ENCODE measurements at places on chromosomes 5 and 9.

- DNase-seq = no peak
These were observed 170.0 kb downstream of the MCTP1 start for GRCh38 chr5:95114902-95115301.

- no peak for DNase-seq
These were observed 168.0 kb downstream of the PRDM9 start for GRCh38 chr5:23675456-23675855.

DNA sequence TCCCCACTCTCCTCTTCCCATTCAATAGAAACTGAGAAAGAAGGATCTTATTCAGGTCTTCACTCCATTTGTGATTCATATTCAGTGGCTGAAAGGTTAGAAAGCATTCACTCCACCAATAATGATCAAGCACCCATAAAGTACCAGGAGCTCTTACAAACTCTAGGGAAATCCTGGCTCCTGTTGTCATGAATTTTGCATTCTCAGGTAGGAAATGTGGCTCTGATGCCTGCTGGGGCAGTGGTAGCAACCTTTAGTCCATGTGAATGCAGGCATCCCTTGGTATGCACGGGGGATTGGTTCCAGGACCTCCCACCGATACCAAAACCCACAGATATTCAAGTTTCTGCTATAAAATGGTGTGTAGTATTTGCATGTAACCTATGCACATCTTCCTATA lies 3.6 kb upstream of the RORB start:
- DNase-seq = no peak

DNA sequence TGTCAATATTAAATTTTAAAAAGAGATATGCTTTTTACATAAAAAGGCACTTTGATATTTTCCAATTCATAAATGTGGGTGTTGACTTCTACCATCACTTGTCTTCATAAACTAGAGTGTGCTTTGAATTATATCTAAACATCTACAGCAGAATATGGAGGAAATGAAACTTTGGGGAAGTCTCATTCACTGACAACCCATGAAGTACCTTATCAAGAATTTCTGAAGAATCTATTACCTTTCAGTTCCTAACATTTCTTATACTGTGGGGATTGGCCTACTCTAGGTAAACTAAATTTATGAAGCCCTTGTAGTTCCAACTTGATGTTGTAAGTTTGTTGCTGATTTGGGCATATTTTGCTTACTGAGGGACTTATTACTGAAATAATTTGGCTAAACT lies 81.9 kb downstream of the EMB start:
- DNase-seq = no peak

DNA sequence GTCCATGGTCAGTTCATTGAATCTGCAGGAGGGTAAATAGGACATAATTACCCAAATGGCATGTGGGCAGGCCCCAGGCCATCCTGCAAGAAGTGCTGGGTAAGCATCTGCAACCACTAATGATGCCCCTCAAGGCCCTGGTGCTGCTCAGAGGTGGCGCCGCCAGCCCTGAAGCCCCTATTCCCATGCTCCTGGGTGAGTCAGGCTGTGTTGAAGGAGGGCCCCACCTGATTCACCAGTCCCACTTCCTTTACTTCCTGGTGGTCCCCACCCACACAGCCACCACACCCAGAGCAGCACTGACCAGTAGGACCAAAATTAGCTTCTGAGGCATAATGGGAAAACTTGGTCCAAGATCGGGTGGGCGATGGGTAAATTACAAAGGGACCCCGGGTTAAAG lies 120.4 kb upstream of the SPRY4 start:
- DNase-seq = no peak

- DNase-seq = no peak
These were observed 505 bp downstream of the RPS14 start for GRCh38 chr5:150448952-150449516.

DNA sequence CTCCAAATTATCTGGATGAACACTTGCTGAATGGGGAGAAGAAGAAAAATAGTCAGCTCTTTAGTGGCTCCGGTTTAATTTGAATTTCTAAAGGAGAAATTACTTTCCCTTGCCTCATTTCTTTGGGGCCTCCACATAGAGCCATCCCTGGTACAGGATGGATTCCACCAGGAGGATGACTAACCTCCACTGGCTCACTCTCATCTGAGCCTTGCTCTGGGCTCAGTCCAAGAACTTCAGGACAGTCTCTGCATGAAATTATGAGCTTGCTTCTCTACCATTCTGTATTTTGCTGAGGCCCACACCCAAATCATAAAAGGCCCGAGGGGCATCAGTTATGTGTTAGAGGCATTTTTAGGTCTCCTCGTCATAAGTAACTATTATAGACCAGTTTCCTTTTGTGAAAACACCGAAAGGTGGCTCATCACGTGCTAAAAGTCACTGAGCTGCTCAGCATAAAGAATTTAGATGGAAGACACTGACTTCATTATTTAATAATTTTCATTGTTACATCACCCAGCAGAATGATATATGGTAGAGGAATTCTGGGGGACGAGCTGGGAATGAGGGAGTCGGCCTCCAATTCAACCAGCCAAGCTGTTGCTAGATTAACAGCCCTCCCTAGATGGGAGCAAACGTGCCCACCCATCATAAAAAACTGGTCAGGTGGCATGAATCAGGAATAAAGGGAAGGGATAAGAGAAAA lies 222.1 kb downstream of the TARS1 start:
- no peak for DNase-seq

DNA sequence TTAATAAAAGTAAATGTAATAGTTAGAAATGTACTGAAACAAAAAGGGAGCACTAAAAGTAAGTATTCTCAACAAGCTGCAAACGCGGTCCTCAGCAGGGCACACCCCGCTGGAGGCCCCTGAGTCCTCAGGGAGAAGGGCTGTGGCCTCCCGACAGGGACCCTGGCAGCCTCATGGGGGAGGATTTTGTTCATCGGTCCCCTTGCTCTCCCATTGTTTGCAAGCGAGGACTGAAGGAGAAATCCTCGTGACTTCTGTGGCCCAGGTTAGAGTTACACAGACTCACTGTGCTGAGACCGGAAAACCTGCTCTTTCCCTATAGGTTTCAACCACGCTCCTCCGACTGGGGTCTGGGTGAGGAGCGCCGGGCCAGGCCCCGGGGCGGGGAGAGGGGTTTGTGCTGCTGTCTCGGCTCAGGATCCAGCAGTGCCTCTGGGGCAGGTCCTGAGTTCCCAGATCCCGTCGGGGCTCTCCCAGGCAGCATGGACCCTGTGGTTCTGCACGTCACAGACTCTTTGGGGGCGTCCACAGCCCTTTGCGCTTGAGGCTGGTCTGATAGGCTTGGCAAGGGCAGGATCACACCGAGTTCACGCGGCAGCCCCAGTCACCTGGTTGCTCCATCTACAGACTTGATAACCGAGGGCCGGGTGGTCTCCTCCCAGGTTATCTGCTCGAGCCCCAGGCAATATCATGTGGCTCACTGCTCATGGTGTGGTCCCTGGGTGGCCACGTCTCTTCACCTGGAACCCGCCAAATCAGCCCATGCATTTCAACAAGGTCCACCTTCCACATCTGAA lies 38.8 kb downstream of the MRPL36 start:
- DNase-seq = no peak

DNA sequence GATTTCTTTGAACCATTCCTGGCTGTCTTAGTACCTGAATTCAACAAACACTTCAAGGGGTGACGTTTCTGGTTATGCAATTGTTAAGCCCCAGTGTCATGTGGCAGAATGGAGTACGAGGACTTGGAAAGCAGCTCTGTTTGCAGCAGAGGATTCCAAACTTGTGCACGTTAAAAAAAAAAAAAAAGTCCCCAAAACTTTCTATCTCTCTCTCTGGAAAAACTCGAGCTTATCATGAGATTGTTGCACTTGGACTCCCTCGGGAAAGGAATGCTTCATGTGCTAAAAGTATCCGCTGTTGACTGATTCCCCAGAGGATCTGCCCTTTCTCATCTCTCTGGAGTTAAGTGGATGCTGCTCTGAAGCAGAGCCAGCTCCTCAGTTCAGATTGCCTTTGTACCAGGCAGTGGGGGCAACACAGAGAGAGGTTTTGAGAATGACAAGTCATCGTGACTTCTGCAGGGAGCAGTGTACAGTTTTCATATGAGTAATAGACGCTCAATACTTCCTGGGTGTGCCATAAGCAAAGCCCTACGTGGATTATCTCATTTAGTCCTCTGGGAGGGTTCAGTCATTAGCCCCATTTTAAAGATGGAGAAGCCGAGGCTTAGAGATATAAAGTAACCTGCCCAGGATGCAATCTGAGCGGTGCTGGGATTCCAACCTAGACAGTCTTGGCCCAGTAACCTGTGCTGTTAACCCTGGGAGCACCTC lies 28.1 kb downstream of the TMOD1 start:
- DNase-seq = no peak

- no peak for DNase-seq
These were observed 115.2 kb downstream of the LHFPL2 start for GRCh38 chr5:78533356-78533755.

DNA sequence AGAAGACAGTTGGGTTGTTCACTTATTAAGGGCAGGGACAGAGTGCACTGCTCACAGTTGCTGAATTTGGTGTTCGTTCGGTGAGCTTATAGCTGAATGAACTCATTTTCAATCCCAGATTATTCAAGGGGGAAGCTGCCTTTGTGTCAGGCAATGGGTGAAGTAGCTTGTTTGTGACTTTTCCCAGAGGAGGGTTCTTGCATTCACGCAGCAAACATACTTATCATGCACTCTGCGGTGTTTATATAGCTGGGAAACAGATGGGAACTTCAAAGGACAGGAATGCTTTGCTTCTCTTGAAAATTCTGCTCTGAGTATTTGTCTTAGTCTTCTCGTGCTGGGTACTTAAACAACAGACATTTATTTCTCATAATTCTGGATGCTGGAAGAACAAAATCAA lies 64.7 kb upstream of the ABCA1 start:
- no peak for DNase-seq

GRCh38 chr5:145044970-145045369 lies 790.2 kb downstream of the PRELID2 start:
- no peak for DNase-seq

GRCh38 chr5:62257020-62257367 lies 49.0 kb upstream of the KIF2A start:
- DNase-seq = no peak

- peak; percentile 73 for DNase-seq
These were observed 102.8 kb upstream of the DAP start for GRCh38 chr5:10863763-10864383.

- no peak for DNase-seq
These were observed 1.1 kb downstream of the SPATA31D1 start for GRCh38 chr9:81989700-81990099.

DNA sequence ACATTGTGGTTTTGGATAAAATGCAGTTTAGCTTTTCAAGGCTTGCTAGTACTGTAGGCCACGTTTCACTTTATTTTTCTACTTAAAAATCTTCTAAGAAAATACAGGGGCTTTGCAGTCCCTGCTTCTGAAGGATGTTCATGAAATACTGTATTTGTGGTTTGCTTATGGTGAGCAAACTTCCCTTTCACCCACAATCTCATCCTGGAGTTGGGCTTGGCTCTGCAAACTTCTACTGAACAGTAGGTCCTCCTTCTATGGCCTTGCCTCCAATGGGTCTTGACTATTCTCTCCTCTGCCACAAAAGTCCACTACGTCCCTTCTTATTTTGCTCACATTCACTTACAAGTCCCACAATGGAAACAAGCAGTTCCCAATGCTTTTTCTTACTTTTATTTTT lies 502.7 kb upstream of the KLF4 start:
- no peak for DNase-seq

DNA sequence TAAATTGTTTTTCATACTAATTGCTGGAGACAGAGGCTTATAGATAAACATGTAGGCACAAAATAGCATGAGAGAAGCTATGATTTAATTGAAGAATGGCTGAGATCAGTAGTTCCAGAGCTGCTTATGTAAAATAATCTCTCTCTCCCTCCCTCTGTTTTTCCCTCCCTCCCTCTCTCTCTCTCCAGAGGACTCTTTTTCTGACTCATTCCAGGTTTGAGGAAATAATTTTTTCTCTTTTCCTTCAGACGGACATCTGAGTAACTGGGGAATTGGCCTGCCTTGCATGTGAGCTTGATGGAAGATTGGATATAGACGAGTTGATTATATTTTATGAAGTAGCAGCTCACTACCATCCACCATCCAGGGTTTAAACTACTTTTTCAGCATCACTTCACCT lies 35.5 kb downstream of the KCTD16 start:
- no peak for DNase-seq

DNA sequence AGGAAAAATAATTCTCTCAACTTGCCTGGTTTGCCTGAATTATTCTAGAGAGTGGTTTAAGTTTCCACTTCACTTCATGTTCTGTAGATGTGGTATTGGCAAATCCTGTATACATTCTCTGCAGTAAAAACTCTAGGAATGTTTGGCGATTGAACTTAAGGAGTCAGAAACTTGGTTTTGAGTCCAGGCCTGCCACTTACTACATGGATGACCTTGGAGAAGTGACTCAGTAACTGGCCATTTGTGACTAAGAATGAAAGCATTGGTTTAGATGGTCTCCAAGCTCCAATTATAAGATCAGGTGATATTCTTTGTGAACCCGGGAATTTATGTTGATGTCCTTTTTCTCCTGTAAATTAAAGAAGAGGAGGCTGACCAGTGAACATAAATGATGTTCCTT lies 233.8 kb downstream of the GAS1 start:
- no peak for DNase-seq

GRCh38 chr5:19531374-19531952 lies 456.5 kb downstream of the CDH18 start:
- DNase-seq = no peak

DNA sequence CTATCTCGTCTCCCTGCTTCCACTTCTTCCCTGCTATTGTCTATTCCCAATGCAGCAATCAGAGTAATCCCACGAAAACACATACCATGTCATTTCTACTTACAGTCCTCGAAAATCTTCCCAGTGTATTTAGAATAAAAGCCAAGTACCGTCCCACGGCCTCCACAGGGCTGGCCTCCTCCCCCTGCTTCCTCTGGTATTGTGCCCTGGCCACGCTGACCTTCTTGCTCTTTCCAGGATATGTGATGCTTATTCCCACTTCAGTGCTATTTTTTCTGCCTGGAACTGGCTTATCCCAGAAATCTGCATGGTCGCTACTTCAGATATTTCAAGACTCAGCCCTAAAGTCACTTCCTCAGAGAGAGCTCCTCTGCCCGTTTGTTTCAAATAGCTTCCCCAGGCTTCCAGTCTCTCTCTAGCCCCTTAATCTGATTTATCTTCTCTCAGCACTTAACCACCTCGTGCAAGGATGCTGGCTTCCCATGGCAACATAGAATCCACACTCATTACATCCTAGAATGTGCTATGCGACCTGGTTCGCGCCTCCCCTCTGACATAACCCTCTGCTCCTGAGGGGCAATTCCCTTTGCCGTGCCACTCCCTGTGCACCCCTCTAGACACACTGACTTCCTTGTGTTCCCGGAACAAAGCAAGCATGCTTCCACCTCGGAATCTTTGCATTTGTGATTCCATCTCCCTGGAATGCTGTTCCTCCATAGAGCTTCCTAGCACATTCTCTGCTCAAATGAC lies 365.9 kb downstream of the ZSWIM6 start:
- no peak for DNase-seq

DNA sequence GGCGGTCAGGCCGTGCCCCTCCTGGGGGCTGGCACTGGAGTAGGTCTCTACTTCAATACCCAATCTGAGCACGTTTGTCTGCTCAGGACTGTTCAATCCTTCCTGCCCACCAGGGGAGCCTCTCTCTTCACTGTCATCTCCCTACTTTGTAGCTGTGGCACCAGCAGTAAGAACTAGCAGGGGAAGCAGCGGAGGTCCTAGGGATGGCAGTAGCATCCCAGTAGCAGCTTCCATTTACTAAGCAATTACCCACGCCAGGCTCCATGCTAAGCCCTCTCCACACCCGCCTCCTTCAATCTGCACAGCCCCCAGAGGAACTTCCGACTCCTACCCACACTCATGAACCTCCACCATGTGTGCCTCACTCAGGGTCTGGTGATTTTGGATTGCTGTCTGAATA lies 31.7 kb downstream of the FSTL4 start:
- DNase-seq = no peak

All from stimulated activated CD4-positive, alpha-beta T cell treated with anti-CD3 and anti-CD28 coated beads, Interleukin-2, amount 100 ng/mL, for 24 hours (primary cell).